Suppressor macrophage treated with lipopolysaccharide for 4 hours (primary cell): ENCODE measurements at places on chromosomes 5 and 9.
A peak's percentile ranks its signal among the peaks of the same experiment; 100 is the strongest.

DNA sequence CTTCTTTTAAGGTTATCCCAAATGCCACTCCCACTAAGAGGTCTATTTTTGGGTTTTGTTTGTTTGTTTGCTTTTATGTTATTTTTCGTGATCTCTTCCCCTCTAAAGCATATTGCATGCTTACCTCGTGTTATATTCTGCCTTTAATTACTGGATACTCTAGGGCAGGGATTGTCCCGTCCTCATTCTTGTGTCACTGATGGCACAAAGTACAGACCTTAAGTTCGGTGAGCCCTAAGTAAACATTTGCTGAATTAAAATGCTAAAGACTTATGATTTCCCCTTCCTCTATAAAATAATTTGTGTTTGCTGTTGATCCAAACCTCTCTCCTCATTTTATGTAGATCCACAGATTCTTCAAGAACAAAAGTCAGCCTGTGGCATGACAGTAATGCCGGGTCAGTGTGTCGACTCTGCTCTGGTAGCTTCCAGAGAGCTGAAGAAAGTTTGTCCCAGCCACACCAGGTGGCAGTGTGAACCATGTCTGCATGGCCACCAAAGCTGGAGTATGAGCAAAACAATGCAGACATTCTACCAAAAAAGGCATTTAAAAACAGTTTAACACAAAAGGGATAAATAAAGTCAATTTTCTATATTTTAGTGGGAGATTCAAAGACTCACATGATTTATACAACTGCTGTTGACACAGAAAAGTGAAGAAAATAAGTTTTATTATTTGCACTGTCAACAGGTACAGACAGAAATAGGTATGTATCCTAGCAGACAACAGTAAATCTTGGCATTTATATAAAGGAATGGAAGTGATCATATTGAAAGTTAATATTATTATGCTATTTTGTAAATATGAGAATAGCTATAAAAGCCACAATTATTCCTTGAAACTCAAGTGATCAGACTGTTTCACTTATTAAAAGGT lies 17.9 kb upstream of the POC5 start:
- no peak for DNase-seq

DNA sequence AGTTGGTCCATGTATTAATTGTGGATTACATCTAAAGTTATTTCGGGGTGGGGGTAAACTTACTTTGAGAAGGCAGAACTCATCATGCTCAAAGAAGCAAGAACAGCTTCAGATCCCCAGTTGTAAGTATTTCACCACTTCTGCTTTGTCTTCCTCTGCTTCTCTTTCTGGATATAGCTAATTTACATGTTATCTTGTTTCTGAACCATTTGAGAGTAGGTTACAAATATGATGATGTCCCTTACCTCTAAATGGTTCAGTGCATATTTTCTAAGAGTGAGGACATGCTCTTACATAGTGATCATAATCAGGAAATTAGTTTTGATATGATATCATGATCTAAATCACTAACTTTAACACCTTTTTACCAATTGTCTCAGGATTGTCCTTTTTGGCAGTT lies 11.9 kb downstream of the TRIO start:
- peak; percentile 41 for DNase-seq

GRCh38 chr5:56729488-56729887 lies 85.9 kb upstream of the MAP3K1 start:
- no peak for DNase-seq

DNA sequence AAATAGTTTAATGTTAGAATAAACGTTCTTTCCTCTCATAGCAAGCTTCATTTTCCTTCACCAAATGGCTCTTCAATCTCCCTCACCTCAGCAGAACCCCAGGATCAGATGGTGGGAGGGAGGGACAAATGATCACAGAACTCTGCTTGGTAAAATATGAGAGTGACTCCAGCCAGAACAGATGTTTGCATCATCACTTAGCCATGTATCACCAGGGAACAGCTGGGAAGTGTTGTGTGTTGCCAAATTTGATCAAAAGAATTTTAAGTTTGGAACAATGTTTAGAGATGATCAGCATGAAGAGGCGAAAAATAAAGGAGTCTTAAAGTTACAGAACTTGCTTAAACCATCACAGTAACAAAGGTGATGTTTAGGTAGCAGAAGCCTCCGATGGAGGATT lies 115.7 kb downstream of the FRMD3 start:
- no peak for DNase-seq

DNA sequence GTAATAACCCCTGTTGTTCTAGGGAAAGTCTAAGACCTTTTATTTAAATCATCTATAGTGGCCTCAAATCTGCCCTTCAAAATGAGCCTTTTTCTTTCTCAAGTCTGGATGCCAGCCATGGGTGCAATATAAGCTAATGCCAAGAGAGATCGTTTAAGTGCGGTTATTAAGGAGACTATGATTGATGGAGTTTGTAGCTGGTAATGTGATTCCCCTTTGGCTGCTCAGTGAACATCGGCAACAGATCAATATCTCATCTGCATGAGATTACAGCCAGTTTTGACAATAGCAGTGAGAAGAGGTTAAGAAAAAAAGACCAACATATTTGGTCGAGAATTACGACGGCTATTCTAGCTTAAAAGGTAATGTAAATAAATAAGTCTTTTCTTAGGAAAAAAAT lies 1049.4 kb upstream of the NUDT12 start:
- no peak for DNase-seq

DNA sequence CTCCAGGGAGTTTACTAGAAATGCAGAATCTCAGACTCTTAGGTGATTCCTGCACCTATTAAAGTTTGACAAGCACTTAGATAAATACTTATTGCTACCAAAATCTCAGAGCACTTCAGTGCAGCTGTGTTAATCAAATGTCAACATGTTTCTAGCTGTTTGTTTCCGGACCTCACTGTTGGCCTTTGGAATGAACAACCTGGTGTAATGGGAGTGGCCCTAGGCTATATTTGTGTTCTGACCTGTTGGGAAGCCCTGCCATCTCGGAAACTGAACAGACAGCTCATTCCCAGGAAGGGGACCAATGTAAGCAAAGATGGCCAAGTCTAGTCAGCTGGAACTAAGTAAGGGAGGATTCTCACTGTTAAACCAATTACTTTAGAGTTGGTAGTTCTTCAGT lies 145.0 kb upstream of the SLC28A3 start:
- DNase-seq = no peak

- DNase-seq = no peak
Measured at GRCh38 chr9:16964228-16964627, 93.8 kb upstream of the BNC2 start.

DNA sequence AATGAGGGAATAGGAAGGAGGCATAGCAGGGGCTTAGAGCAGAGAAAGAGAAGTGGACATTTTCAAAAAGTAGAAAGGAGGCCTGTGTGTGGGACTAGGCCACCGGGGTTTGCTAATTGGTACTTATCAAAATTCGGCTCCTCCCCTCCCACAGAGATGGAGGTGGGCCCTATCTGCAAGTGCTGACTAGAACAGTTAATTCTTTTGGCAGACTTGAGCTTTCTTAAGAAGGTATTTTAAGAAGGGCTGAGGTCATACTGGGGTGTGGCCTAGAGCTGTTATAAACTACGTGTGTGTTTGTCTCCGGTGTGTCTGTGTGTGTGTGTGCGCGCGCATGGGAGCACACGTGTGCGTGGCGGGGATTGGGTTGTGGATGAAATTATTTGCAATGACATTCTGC lies 1086.5 kb downstream of the EFNA5 start:
- DNase-seq = no peak

GRCh38 chr9:77523891-77524290 lies 124.2 kb downstream of the GNA14 start:
- DNase-seq = no peak

GRCh38 chr9:121824651-121825030 lies 173.2 kb downstream of the DAB2IP start:
- DNase-seq = no peak

DNA sequence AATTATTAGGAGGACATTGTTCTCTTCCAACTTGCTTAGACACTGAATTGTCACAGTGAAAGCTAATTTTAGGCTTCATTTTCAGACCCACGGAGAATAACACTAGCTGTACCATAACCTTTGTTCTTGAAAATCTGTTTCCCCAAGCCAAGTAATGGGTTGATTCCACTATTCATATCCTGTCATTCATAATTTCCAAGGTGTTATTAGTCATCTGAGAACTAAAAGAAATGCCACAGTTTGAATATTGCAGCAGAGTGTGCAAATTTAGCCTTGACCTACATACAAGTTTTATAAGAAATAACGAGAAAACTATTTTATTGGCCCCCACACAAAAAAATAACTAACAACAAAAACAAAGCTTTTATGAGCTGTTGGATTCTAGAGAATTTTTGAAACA lies 148.5 kb upstream of the TYRP1 start:
- no peak for DNase-seq

DNA sequence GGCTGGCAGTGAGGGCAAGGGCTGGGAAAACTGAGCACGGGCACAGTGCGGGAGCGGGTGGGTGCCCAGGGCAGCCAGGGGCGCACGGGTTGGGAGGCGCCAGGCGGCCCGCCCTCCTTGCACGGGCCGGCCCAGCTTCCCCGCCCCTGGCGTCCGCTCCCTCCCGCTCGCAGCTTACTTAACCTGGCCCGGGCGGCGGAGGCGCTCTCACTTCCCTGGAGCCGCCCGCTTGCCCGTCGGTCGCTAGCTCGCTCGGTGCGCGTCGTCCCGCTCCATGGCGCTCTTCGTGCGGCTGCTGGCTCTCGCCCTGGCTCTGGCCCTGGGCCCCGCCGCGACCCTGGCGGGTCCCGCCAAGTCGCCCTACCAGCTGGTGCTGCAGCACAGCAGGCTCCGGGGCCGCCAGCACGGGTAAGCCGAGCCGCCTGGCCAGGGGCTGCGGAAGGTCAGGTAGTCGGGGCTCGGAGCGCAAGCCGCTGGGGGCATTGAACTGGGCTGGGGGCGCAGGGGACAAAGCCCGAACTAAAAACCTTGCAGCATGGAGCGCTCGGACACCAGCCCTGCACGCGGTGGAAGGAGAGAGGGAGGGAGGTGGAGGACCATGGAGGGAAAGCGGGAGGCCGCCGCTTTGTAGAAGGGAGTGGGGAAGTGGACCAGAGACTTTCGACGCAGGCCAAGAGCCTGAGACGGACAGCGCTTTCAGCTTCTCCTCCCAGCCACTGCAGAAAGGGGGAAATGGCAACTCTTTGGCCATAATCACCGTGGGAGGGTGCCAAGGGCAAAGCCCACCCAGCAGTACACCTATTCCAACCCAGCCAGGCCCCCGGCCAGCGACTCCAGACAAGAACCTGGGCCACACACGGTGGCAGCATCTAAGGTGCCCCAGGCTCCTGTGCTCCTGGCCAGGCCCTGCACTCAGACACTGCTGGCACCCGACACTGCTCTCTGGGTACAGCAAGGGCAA lies at the start of gene TGFBI:
TGFBI (plus strand) TSS at position 207 of the 961 bp plus-strand sequence; CDS start at position 275, 68 bp downstream.
- peak; percentile 89 for DNase-seq

- DNase-seq = no peak
Measured at GRCh38 chr5:50675385-50675784, 8.9 kb downstream of the PARP8 start.

DNA sequence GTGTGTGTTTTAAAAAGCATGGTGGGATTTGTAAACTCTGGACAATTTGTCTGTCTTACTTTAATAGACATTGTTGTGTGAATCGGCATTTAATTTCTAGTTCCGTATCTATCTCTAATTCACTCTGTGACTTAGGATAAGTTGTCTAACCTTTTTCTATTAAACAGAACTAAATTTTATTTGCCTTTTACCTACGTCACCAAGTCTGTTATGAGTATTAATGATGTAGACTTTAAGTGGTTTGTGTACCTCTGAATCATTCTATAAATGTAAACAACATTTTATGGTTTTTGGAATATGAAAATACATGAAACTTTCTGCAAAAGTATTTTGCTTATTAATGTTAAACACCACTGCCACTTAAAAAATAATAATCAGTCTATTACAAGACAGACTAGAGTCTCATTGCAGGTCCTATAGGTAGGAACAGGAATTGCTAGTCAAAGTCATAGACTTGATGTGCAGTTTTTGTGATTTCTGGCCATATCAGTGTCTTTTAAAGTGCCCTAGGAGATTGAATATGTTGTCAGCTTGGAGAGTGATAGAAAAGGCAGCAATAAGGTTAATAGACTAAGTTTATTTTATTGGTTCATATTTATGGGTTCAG lies 5.6 kb downstream of the RBM27 start:
- DNase-seq = no peak

DNA sequence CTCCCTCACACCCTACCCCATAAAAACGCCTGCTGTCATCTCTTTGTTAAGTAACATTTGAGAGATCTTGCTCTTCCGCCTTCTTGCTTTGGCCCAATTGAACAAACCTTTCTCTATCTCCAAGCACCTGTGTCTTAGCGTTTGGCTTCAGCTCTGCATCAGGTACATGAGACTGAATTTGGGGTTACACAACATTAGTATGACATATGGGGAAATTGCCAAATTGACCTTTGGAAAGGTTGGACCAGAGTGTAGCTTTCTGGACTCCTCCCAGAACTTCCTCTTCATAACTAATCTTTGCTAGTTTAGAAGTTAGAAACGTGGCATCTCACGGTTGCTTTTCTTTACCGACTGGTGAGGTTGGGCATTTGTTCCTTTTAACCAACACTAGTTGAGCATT lies 3.5 kb upstream of the EXOSC3 start:
- DNase-seq = no peak

DNA sequence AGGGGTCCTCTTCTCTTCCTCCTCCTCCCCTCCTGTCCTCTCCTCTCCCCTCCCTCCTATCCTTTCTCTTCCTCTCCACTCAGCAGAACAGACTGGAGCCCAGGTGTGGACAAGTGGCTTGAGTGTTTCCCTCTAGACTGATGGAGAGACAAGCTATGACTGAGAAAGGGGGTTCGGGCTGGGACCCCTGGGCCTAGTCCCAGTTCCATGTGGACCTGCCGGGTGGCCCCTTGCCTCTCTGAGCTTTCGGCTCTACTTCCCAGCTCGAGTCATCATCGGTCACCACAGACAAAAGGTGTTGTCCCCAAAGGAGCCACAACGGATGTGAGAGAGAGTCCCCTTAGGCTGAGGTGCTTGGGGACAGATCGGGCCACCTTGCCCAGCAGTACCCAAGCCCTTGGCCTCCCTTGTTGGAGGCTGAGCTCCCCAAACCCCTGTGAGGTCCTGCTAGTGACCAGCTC lies 3.4 kb upstream of the RXRA start:
- DNase-seq = no peak

DNA sequence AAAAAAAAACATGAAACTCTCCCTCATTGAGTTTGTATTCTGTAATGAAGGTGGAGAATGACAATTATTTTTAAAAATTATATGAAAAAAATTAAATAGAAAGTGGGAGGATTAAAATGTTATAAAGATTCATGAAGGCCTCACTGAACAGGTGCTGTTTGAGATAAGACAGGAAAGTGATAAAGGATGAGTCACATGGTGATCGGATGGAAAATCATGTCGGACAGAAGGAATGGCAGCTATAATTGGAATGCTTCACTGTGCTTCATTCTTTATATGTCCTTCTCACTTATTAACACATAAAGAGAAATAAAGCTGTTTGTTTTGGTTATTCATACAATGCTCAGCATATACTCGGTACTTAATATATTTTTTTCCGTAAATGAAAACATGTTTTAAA lies 464.5 kb upstream of the RGMB start:
- no peak for DNase-seq

- DNase-seq = no peak
Measured at GRCh38 chr9:137875846-137876245, 1.7 kb upstream of the CACNA1B start.

- no peak for DNase-seq
Measured at GRCh38 chr9:125746774-125747052, 460 bp upstream of the PBX3 start.
